Motor neuron (in vitro differentiated cells): ENCODE measurements at places on chromosomes 16 and 17. TPM values are rescaled to one million over a fixed set of nuclear protein-coding genes. Genes with fewer than 3 reads are reported as not detected.

Gene DLX4
- total RNA-seq = 1.3 and 2.5 TPM in 2 replicates

Gene KCNG4
- total RNA-seq = 0.20 and 0.22 TPM in 2 replicates

Gene RASD1
- 2.8 and 7.7 TPM in 2 replicates for total RNA-seq

Gene ALOX15
- total RNA-seq = 0.15 and 2.2 TPM in 2 replicates

Gene TBC1D3D
- total RNA-seq = not detected in 2 replicates

Gene GIT1
- 28.8 and 33.5 TPM in 2 replicates for total RNA-seq

Gene CTRB1
- total RNA-seq = 1.1 and 1.4 TPM in 2 replicates
